Kidney glomerular epithelial cell (primary cell): ENCODE measurements at places on chromosomes 7 and 10.

- DNase-seq, result peak; percentile 79
These were observed 26.2 kb downstream of the ABLIM1 start for GRCh38 chr10:114631666-114632417.

- no peak for DNase-seq
These were observed 5.7 kb upstream of the PRR15 start for GRCh38 chr7:29557954-29558353.

DNA sequence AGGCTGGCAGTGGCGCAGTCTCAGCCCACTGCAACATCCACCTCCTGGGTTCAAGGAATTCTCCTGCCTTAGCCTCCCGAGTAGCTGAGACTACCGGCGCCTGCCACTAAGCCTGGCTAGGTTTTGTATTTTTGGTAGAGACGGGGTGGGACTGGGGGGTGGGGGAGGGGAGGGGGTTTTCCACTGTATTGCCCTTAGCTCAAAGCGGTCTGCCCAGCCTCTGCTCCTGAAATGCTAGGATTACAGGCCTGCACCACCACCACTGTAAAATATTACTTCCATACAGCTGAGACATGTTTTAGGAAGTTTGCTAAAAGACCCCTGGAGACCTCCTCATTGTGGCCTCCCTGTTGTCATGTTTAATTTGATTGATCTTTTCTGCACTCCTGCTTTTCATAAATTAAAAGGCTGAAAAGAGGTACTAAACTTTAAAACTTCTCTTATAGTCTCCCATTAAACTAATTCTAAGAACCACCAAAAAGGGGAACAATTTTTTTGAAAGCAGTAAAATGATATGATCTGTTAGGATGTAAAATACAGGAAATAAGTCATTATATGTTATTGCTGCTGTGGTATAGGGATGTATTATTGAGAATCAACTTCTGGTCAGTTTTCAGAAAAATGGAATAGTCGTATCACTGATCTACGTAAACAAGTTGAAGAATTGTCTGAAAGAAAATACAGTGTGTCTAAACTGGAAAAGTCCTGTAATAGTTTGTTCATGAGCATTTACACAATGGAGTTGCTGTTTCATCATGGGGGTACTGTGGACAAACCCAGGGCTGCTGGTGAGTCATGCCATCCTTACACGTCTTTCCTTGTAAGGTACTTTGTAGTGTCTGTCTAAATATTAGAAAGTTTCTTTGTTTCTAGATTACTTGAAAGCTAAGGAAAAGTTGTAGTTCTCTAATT, 72.9 kb upstream of the TMEM248 start:
- peak; percentile 28 for DNase-seq

DNA sequence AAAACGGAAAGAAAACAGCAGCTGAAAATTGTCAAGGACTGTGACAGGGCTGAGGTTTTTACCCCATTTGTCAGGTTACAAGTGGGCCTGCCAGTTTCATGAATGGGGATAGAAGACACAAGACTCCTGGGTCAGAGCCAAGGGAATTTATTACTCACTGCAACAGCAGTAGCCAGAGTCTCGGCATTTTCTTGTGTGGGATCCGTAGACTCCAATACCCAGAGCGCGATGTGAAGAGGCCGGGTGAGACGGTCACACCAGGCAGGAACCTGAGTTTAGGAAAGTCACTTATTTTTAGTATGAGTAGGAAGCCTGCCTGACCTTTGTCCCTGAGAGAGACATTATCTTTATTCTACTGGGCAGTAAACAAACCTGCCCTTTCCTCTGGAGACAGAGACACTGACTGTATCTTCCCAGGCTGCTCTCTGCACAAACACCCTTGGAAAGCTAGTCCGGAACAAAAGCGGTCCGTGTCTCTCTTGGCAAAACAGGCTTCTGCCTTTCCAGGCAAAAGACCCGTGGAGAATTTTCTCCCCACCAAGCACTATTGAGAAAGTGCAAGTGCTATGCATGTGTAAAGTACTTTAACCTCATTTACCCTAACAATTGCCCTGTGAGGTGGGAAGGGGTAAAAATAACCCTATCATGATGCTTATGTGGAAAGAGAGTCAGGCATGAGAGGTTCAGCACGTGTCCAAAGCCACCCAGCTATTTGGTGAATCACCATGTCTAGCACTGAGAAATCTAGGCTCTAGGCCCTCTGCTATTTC, 58.4 kb downstream of the JCAD start:
- peak; percentile 6 for DNase-seq

GRCh38 chr7:159028508-159029401, 115.9 kb downstream of the VIPR2 start:
- DNase-seq, result no peak

DNA sequence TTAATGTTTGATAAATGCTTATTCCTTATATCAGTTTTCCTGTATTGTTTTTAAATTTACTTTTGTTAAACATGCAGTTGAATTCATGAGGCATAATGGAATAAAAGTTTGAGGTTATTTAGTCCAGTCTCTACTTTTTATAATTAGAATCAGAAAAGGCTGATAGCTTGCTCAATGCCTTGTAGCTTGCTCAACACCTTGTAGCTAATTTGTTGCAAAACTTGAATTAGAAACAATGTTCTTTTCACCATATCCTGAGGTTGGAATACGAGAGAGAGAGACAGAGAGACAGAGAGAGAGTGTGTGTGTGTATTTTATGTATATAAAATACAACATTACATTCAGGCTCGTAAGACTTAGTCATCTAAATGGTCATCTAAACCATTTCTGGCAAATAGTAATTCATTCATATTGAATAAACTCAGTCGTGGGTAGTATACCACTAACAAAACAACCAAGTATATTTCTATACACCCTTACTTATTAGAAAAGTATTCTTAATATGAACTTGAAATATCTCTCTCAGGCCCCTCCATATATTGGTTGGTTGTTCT, 243.5 kb downstream of the ADK start:
- DNase-seq, result no peak

- no peak for DNase-seq
These were observed 27.6 kb downstream of the ABCC2 start for GRCh38 chr10:99809931-99810615.

GRCh38 chr7:138162236-138162635, 86.0 kb downstream of the AKR1D1 start:
- DNase-seq, result no peak

DNA sequence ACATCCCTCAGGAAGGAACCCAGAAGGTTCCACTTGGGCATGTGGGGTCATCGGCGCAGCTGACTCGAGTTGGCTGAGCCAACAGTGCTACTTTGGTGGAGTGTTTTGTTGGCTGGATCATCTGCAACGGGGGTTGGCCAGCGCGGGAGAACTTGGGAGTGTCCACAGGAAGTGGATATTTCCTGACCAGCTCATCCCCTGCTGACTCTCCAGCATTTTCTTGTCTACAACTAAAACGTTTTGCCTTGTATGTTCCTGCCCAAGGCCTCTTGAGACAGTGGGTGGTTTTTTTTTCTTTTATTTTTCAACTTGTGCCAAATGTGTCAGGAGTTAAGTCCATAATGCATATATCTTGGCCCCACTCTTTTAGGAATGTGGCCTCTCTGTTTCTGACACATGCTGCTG, 208.6 kb downstream of the ZNF365 start:
- peak; percentile 6 for DNase-seq

GRCh38 chr7:35524112-35524804, 170.7 kb downstream of the HERPUD2 start:
- DNase-seq, result no peak

DNA sequence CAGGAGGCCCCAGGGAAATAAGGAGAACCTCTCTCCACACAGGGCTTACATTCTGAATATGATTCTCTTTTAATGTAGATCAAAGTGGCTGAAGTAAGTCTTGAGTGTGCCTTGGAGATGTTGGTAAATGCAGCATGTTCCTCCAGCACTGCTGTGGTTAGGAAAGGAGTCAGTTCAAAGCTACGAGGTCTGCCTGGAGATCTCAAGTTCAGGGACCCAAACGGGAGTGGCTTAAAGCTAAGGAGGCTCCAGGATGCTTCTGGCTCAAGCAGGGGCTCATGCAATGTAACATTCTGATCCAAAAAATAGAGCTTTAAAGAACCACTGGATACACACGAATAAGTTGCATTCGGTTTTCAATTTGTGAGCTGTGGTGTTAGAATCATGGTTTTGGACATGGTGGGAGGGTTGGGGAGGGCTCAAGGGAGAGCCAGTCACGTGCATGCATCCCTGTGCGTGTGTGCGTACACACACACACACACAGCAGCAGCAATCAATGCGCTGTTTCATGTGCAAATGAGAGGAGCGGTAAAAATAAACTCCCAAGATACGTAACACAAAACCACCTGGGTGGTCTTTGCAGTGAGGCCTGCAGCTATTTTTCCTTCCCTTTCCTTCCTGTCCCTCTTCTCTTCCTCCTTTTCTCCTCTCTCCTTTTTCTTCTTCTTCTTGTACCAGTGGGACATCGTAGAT, 70.5 kb downstream of the AOAH start:
- no peak for DNase-seq

- DNase-seq, result no peak
These were observed 35.1 kb upstream of the PAX2 start for GRCh38 chr10:100710151-100710871.

DNA sequence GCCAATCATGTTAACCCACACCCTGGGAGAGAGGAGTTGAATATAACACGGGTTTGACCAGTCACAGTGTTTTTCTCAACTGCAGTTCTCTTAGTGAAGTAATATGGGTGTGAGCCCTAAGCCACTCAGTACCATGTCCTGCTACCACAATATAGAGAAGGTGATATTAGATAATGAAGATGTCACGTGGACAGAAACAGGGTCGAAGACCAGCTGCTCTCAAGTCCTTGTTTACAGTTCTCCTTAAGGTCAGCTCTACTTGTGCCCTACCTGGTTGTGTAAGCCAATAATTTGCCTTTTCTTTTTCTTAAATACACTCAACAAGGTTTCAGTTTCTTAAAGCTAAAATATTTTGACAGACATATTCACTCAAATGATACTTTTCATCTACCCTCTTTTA, 128.3 kb upstream of the POT1 start:
- DNase-seq, result no peak

GRCh38 chr10:11510736-11511135, 100.7 kb downstream of the USP6NL start:
- no peak for DNase-seq

- DNase-seq, result no peak
These were observed 46.4 kb downstream of the AOAH start for GRCh38 chr7:36677769-36678437.

DNA sequence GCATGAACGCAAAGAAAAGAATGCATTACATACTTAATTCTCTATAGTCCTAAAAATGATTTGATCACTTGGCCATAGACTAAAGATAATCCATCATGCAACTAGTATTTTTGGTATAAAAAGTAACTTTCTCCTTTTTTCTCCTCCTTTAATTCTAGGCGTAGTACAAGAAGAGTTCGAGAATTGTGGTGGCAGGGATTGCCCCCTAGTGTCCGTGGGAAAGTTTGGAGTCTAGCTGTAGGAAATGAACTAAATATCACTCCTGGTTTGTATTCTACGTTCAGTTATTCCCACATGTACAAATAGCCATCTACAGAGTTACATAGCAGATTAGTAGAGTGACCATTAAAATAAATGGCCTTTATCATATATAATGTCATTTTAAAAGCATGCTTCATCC, 45.5 kb upstream of the HELLS start:
- DNase-seq, result peak; percentile 22

DNA sequence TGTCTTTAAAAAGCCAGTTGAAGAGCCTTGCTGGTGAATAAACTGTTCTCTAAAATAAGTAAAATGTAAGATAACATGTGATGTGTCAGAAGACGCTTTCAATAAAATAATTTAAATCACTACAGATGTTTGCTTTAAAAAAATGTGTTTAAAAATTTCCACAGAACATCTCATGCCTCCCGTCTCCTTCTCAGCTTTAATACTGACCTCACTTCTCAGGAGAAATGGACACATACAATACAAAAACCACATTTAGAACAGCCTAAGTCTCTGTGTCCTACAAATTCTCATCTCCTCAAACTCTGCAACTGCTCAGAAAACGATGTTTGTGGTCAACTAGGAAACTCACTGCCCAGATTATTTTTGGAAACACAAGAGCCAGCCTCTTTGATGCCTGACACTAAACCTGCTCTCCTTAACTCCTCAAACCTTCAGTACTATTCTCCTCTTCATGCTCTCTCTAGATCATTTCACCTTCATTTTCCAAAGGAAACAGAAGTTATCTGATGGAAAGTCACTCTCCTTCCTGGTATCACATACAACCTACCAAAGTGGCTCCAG, 120.3 kb downstream of the ZNF438 start:
- no peak for DNase-seq

GRCh38 chr7:154684666-154685563, 318.0 kb downstream of the PAXIP1 start:
- no peak for DNase-seq

DNA sequence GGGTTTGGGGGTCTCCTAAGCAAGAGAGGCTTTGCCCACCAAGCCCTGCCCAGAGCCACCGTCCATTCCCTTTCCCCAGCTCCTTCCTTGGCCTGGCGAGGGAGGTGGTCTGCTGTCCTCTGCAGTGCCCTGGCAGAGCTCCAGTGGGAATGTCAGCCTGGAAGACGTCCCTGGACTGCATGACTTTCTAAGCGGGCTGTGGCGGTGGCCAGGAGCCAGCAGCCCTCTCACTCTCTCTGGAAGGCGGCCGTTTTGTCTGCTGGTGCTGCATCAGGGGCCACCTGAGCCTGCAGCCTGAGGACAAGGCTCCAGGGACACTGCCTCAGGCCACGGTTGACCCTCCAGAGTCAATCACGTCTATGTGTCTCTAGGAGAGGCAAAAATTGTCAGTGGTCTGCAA, 271.0 kb downstream of the SKAP2 start:
- no peak for DNase-seq

DNA sequence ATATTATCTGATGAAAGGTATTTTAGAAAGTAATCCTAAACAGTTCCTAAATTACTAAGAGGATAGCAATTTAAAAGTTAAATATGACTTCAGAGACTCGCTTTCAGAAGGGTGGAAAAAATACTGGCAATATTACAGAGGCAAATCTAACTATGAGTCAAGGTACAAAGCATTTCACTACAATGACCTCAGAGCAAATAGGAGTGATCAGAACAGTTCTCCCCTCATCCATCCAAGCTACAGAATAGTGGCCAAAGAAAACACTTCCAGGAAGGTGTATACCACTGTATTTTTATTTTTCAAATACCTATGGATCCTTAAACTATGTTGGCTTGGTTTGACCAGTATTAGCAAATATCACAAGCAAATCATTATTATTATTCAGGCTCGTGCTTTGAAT, 112.8 kb upstream of the ODAD2 start:
- DNase-seq, result peak; percentile 62
